ENCODE measurements at places on chromosomes 16 and 17.

GRCh38 chr17:8896087-8896486 is 28.6 kb upstream of the PIK3R6 start:
- no peak for DNase-seq

GRCh38 chr16:2819179-2819938 is 2.3 kb downstream of the PRSS21 start:
- no peak for DNase-seq

DNA sequence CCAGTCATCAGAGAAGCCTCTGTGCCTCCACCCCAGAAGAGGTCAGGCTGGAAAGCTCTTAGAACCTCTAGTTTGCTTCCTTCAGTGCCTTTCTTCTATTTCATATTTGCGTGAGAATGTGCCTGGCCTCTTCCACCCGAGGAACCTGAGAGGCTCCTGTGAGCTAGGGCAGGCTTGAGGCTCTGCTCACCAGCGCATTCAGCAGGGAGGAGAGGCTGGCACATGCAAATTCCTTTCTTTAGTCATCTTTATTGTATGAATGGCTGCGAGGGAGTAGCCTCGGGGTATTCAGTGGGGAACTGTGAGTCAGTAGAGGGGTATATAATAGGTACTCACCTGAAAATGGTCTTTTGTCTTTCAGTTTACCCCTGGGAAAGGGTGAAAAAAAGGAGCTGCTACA is 268.3 kb downstream of the ABCC12 start:
- DNase-seq: no peak

GRCh38 chr16:85278839-85279238 is 166.6 kb upstream of the CIBAR2 start:
- no peak for DNase-seq

DNA sequence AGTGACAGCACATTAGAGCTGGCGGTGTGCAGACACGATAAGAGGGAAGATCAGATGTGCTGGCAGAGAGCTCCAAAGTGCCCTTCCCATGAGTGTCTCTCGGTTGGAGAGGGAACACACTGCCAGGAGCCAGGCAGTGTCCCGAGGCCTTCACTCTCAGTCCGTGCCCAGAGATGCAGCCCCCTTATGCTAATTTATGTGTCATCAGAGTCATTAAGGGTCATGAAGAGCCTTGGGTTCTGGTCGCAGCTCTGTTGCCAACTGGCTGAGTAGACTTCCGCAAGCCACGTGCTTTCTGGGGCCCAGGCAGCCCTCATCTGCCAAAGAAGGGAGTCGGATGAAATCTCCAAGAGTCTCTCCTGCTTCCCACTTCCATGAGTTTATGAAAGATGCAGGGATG is 232.5 kb downstream of the MSI2 start:
- DNase-seq: no peak

DNA sequence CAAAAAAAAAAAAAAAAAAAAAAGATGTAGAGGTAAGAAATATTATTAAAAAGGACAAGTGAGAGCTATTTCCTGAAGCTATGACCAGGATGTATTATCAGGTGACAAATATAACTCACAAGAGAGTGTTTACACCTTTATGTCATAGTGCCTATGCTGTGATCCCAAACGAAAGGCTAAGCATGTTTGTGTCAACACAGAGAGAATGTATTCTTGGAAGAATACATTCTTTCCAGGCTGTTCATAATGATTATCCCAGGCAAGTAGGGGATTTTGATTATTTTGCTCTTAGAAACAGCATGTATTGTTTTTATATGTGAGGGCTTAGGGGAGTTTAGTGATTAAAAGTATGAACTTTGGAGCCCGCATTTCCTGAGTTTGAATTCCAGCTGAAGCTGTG is 175.0 kb downstream of the SPECC1 start:
- DNase-seq: no peak

DNA sequence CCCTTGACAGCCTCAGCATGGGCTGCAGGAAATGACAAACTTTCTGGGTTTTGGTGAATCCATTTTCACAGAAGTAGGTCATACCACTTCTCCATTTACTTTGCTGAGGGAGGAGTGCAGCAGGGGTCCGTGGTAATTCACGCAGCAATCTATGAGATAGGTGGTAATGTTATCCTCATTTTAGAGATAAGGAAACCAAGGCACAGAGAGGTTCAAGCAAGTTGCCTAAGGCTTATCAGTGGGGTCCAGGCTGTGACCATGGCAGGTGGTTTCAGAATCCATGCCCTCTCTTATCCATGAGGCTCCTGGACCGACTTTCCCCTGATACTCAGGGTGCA is 12.6 kb downstream of the TBX4 start:
- no peak for DNase-seq

GRCh38 chr17:63439687-63440086 is 6.4 kb downstream of the CYB561 start:
- DNase-seq: no peak

- no peak for DNase-seq
These were observed 27.9 kb upstream of the ATP2C2 start for GRCh38 chr16:84340325-84341040.

DNA sequence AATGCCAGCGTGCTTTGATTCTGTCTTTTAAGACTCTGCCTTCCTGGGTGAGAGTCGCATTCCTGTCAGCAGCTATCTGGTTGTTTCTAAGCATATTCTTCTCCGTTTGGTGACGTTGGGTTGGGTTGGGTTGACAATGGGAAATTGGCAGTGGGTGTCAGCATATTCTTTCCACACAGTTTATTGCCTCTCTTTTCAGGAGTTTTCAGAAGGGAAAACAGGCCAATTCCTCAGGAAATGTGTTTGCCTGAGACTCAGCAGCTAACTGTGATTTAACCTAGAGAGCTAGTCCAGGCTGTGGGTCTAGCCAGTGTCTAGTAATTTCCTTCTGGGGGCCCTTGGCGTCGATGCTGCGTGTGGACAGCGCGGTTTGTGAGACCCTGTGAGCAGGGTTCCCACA is 21.2 kb downstream of the EPN2 start:
- no peak for DNase-seq

GRCh38 chr16:23288726-23289512 is 13.2 kb upstream of the SCNN1B start:
- no peak for DNase-seq

DNA sequence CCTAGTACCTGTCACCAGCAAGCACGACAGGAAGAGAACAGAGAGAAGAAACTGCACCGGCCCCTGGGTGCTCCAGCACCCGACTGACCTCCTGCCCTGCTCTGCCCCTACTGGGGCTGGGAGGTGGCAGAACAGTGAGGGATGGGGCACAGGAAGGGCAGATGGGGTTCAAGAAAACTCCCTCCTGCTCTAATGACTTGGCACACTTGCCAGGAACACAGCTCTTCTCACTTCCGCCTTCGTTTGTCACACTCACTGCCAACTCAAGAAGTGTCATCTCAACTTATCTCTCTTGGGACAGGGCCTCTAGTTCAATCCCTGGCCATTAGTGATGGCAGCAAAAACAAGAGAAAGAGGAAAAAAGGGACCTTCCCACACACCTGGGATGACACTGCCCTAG is 42.7 kb upstream of the ICAM2 start:
- DNase-seq: no peak

DNA sequence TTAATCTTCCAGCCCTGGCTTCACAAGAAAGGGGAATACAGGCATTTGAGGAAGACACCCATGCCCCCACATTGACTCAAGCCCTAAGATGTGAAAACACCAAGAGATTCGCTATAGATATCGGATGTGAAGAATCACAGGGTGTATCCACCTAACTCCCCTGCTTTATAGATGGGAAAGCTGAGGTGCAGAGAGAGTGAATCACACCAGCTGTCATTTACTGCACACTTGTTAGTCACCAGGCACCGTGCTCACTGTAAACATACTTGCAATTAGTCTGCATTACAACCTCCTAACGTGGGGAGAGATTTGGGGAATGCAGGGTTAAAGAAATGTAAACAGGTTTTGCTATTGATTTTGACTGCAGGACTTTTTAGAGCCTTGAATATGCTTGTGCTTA is 325.5 kb downstream of the C16orf95 start:
- no peak for DNase-seq

- DNase-seq: no peak
These were observed 1.4 kb downstream of the COTL1 start for GRCh38 chr16:84616515-84616914.

DNA sequence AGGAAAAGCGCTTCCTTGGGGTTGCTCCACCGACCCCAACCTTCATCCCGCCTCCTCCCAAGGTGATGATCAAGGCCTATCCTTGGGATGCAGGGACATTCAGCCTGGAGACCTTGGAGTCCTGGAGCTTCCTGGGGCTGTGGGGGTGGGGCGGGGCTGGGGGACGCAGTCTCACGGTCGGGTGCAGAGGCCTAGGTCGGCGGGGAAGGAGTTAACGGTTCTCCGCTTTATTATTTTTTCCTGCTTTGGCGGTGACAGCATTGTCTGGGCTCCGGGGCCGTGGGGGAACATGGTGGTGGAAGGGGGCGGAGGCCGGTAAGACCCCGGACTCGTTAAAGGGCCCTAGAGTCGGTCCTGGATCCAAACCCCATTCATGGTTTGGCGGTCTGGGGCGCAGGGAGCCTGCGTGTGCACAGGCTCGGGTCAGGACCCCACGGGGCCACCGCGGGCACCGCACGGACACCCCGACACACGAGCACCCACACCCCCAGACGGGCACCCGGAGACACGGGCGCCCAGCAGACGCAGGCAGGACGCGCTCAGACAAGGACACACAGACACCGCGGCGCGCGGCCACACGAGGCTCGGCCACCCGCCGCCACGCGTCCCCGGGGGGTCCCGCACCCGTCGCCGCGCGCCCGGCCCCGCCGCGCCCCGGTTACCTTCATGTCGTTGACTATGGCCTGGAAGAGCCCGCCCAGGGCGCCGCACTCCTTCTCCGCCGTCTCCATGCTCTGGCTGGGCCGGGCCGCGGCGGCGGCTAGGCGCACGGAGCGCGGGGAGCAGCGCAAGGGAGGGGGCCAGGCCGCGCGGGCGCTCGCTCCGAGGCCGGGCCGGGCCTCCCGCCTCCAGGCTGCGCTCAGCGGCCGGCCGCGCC is 554 bp downstream of the MTSS2 start:
- DNase-seq: no peak

DNA sequence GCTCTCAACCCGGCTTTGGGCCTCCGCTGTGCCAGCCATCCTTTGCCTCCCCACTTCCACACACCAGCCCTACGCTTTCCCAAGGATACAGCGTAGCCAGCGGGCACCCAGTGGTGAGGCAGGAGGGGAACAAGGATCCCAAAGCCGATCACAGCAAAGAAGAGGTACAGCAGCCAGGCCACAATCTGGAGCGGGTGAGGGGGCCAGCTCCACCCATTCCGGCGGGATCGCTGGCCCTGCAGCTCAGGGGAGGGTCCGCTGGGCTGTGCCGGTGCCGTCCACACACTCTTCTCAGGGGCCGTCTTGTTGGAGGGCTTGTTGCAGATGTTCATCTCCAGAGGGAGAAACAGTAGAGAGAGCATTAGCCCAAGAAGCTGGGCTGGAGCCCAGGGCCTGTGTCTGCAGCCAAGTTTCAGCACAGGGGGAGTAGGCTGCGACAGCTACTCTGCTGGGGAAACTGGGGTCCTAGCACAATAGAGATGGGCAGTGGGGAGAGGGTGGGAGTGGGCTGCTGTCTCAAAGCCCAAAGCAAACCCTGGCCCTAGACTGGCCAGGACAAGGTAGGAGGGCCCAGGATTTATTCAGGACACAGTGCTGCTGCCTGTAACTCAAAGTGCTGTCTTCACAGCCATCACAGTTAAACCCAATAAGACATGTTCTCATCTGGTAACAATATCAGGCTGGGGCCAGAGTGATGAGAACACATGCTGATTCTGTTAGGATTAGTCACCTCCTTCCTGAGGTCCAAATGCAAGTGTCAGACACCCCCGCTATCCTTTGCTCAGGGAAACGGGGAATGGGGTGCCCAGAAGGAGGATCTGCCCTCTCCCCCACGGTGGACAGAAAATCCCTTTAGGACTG is 9.9 kb downstream of the ZDHHC1 start:
- no peak for DNase-seq

GRCh38 chr17:34024806-34025551 is 230.1 kb upstream of the CCL2 start:
- DNase-seq: no peak

- DNase-seq: no peak
These were observed 81.2 kb downstream of the TOX3 start for GRCh38 chr16:52465711-52466267.

DNA sequence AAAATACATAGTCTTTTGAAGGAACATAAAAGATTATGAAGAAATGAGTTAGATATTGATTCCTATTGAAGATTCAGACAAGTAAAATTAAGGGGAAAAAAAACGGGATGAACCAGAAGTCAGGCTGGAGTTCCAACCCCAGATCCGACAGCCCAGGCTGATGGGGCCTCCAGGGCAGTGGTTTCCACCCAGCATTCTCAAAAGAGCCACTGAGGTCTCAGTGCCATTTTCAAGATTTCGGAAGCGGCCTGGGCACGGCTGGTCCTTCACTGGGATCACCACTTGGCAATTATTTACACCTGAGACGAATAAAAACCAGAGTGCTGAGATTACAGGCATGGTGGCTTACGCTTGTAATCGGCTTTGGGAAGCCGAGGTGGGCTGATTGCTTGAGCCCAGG is 9.5 kb downstream of the STH start:
- no peak for DNase-seq

DNA sequence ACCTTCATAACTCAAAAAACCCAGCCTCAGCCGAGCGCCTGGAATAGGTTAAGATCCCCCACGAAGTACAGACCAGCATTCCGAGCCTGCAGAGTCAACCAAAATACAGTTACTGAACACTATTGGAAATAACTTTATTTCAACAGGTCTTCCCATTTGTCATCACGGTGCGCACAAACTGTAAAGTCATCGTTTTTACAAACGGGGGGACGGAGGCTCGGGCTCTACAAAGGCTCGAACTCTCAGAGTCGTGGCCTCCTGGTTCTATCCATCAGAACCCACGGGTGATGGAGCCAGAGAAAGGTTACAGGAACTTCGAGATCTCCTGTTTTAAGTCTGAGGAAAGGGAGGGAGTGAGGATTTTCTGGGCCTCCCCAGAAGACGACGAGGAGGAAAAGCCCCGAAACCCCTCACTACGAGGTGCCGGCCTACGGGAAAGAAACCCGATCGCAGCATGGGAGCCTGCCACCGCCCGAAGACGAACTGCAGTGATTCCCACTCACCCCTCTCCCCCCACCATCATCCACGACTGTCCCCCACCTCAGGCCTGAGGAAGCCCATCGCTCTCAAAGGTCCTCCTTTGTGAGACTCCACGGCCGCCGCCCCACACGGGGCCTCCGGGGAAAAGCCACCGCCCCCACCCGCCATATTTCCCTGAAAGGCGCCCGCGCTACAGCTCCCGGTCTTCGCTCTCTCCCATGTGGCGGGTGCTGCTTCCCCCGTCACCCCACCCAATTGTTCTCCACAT is 917 bp downstream of the YWHAE start:
- no peak for DNase-seq

- no peak for DNase-seq
These were observed 21.6 kb upstream of the CDH1 start for GRCh38 chr16:68715471-68715870.

GRCh38 chr17:82041144-82041814 is 3.8 kb upstream of the DCXR start:
- DNase-seq: no peak

DNA sequence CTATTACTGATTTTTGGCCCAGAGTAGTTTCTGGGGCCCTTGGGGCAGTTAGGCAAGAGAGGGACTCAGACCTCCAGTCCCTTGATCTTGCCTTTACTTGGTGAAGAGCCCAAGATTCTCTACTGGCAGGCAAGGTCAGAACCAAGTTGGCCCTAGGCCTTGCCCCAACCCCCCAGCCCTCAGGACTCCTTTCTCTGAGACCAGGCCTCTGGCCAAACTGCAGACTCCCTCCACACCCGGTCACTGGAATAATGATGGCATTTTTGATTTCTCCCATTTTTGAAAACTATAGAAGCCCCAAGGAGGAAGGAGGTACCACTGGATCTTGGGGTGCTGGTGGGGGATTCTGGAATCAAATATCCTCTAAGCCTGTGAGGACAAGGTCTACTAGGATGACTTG is 18.0 kb upstream of the HOXB9 start:
- DNase-seq: no peak

Measured in NCI-H187 (cell line).